ENCODE measurements at places on chromosomes 4 and X. TPM values are rescaled to one million over a fixed set of nuclear protein-coding genes. Genes with fewer than 3 reads are reported as not detected.

KIAA1210 gene
- not detected for total RNA-seq

GUCY1B1 gene
- 0.96 TPM for total RNA-seq

IL2RG gene
- 1.9 TPM for total RNA-seq

ATG4A gene
- total RNA-seq: 7.8 TPM

TRAM1L1 gene
- 0.36 TPM for total RNA-seq

DNA sequence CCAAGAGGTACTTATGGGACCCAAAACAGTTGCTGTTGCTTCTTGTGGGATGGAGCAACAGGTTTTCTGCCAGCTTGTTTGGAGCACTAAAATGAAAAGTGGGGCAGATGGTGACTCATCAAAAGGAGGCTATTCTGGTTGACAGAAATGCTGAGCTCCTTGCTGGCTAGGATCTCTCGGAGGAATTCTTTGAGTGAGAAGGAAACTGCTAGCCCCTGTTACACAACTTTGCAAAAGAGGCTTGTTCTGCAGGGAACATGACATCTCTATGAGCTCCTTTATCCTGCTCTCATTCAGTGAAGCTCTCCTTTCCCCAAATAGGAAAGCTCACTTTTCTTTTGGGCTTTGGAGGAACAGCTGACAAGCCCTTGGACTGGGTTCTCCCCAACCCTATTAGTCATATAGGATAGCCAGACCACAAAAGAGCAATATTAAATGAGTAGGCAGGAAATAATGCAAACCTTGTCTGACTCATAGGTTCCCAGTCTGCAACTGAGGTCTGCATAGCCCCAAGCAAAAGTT, 108.3 kb downstream of the CDS1 start:
- peak; percentile 97 for ATAC-seq

GRCh38 chrX:18290200-18290599, 64.3 kb downstream of the SCML2 start:
- no peak for ATAC-seq

- ATAC-seq: no peak
Measured at GRCh38 chrX:10395643-10396042, 224.7 kb downstream of the MID1 start.

DNA sequence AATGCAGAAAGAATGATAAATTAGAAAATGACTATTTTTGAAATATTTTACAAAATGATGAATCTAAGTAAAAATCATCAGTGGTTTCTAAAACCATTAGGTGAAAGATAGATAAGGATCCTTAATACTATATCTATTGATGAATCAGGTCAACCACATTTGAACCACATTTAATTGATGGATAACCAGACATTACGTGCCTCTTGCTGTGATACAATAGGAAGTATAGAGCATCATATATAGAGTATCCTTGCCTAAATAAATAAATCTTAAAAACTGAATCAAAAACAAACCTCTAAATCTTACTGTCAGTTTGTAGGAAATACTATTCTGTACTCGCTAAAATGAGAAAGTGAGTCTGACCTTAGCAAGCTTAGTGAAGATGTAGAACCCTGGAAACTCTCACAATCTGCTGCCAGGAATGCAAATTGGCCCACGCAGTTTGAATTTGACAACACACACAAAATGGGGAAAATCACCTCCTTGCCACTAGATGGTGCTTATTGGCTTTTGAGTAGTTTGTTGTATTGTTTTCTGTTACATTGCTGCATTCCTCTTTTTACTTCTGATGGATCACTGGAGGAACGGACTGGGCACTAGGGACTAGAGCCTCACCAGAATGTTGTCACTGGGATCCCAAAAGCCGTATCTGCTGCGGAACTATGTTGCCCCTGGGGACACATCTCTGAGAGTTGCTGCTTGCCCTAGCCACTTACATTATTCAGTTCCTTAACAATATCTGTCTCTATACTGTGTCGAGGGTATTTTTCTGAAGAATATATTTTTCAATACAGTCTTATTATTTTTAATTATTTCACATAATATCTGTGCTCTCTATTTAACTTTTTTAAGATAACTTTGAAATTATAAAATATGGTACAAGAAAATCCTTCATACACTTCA, 25.4 kb upstream of the SLAIN2 start:
- no peak for ATAC-seq
